ENCODE measurements at places on chromosomes 1 and 21. TPM values are rescaled to one million over a fixed set of nuclear protein-coding genes. Genes with fewer than 3 reads are reported as not detected.

EFHD2 gene
- total RNA-seq: 17.7 TPM

TBX15 gene
- total RNA-seq: 2.9 TPM

SPRR4 gene
- total RNA-seq: not detected

PIGR gene
- not detected for total RNA-seq

PLXNA2 gene
- total RNA-seq: 18.3 TPM

DYRK3 gene
- 28.2 TPM for total RNA-seq

SRGAP2C gene
- 38.1 TPM for total RNA-seq

CFHR3 gene
- not detected for total RNA-seq

GPATCH2 gene
- total RNA-seq: 14.8 TPM

SPATA21 gene
- total RNA-seq: not detected

PCAT6 gene
- total RNA-seq: 0.85 TPM

KIAA0040 gene
- total RNA-seq: 1.5 TPM

TNFAIP8L2 gene
- not detected for total RNA-seq

SLC22A15 gene
- total RNA-seq: 5.0 TPM

GOLT1A gene
- total RNA-seq: not detected

CCDC181 gene
- total RNA-seq: 0.85 TPM

SPRR5 gene
- not detected for total RNA-seq

TMIGD3 gene
- not detected for total RNA-seq

LCA5L gene
- 2.2 TPM for total RNA-seq

All from smooth muscle cell of the pulmonary artery (primary cell).